HS-27A (cell line): ENCODE measurements at places on chromosomes 7 and 10.

- no peak for DNase-seq
These were observed 33.9 kb downstream of the PPIF start for GRCh38 chr10:79380946-79381721.

DNA sequence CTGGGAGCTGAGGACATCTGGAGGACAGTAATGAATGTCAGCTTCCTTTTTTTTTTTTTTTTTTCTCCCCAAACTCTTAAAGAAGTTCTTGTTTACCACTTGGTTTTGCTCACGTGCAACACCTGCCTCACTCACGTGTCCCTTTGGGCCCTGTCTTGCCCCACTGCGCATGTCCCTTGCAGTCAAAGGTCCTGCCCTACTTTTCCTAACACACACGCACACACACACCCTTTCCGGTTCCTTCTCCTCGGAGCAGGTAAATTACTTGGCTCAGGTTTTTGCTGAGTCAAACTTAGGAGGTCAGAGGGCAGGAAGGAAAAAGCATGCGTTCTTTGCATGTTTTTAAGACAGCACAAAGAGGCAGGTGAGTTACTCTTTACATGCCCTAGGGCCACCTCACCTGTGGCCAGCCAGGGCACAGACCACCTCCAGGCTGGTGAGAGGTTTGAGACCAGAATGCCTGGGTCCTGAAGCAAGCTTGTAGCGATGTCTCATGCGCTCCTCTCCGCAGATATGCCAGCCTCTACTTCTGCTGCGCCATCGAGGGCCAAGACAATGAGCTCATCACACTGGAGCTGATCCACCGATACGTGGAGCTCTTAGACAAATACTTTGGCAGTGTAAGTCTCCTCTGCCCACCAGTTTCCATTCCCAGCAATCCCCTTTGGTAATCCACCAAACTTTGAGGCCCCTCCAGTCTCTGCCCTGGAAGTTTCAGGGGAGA, 2.8 kb downstream of the AP1S1 start:
- no peak for DNase-seq

GRCh38 chr7:55369427-55370400, 4.6 kb downstream of the LANCL2 start:
- DNase-seq = no peak

DNA sequence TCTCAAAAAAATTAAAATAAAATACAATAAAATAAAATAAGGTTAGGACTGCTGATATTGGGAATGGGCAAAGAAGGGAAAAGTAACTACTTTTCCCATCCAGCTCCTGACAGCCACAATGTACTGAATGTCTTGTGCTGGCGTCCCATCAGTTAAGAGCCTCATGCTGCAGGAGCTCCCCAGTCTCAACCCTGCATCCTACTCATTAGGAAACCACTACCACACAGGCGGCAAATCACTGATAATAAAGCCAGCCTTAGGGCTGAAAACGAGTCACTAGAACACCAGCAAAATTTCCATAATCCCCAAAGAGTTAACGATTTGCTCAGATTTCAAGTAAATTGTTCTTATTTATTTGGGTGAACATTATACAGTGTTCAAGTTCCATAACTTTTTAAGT, 4.3 kb downstream of the YWHAG start:
- no peak for DNase-seq

- no peak for DNase-seq
These were observed 263.2 kb downstream of the POU6F2 start for GRCh38 chr7:39240864-39241263.

- no peak for DNase-seq
These were observed 30.3 kb upstream of the JAKMIP3 start for GRCh38 chr10:132035476-132035875.

- DNase-seq = no peak
These were observed 55.4 kb upstream of the MKRN1 start for GRCh38 chr7:140534743-140535142.

DNA sequence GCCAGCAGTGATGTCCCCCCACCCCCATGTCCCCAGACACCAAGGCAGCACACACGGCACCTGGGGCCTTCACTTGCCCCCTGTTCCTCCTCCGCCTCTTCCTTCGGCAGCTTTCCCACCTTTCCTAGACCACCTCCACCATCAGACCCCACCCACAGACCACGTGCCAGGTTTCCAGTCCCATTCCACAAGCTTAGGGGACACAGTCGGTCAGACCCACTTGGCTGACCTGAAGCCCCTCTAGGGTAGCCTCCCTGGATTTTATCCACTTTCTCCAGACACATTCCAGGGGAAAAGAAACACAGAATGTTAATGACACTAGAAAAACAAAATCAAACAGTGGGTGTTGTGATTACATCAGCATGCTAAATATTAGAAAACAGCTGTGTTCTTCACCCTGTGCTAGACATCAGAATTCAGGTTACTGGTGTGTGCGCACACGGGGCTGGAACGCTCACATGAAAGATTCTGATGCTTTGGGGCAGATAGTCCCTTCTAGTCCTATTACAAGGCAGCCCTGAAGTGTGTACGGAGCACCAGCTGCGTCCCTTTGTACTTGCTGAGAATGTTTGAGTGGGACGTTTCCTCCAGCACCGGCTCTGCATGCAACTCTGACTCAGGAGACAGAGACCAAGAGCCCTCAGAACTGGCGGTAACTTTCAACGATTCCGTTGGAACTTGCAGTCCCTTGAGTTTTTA, 75.5 kb upstream of the PPP2R2D start:
- DNase-seq = no peak

- DNase-seq = no peak
These were observed 195.3 kb downstream of the FAM107B start for GRCh38 chr10:14579405-14579804.

GRCh38 chr7:155463114-155463811, 5.3 kb downstream of the EN2 start:
- DNase-seq = no peak

DNA sequence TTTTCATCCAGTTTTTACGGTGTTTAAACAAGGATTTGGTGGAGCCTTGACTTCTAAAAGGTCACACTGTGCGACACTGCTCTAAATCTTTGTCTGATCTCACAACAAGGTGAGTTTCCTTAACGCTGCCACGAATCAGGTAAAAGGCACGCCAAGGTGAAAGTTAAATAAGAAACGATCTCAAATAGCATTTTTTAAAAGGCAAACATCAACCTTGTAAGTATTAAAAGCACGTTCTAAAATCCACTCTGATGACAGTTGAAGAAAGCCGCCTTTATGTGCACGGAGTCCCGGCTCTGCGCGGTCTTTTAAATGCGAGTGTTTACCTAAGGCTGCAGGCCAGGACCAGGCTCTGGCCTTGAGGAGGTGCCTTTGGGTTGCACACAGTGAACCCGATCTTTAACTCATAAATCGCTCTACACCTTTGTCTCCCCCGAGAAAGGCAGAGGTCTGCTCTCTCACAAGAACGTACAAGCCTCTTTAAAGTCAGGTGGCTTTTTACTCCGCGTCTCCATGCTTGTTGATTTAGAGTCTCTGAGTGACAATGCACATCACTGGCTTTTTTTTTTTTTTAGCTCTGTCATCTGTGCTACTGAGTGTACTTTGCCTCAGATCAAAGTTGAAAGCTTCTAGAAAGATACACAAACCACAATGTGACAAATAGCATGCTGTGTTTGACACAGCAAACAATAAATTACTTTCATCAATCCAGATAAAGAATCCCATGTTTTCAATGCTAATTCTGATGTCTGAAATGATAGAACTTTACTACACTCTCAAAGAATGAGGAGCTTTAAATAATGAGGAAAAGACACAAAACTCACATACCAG, 25.9 kb upstream of the RNF32 start:
- no peak for DNase-seq
